Activated CD4-positive, alpha-beta T cell treated with anti-CD3 and anti-CD28 coated beads, Interleukin-2, amount 10 ng/mL, durations not matched to agents 24 days and 14 days (primary cell): ENCODE measurements at places on chromosomes 16 and 17.

GRCh38 chr17:73103641-73104335 lies 11.3 kb upstream of the SLC39A11 start:
- DNase-seq: no peak

DNA sequence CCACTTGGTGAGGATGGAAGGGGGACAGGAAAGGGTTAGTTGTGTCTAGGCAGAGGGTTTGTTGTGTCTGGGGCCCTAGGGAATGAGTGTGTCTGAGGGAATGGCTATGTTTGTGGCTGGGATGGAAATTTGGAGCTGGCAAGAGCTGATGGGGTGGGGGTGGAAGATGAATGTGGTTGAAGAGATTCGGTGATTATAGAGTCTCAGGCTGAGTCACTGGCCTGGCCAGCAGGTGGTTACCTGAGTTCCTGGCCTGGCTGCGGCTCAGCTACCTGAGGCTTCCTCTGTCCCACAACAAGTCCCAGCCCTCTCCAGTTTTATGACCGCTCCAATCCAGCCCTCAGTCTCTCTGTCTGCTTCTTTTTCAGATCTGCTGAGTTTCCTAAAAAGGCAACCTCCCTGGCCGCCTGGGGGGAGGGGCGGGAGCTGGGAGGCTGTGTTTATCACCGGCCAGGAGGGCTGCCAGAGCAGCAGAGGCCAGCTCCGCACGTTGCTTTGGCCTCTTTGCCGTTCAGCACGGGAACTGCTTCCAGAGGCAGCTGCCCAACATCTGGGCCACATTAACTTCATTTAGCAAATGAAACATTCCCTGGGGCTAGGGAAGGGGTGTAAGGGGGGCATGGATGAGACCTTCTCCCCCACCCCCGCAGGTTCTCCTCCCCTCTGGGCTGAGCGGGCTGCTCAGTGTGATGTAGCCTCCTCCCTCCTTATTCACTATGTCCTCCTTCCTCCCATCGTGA lies 21.8 kb downstream of the ITGB3 start:
- no peak for DNase-seq

- no peak for DNase-seq
These were observed 102.9 kb upstream of the NPEPPS start for GRCh38 chr17:47427985-47428384.

GRCh38 chr16:57588831-57589230 lies 39.6 kb upstream of the ADGRG1 start:
- DNase-seq: no peak

- no peak for DNase-seq
These were observed 41.7 kb upstream of the IL34 start for GRCh38 chr16:70604407-70605282.

- DNase-seq: no peak
These were observed 263.8 kb upstream of the TNRC6C start for GRCh38 chr17:77694391-77695363.

DNA sequence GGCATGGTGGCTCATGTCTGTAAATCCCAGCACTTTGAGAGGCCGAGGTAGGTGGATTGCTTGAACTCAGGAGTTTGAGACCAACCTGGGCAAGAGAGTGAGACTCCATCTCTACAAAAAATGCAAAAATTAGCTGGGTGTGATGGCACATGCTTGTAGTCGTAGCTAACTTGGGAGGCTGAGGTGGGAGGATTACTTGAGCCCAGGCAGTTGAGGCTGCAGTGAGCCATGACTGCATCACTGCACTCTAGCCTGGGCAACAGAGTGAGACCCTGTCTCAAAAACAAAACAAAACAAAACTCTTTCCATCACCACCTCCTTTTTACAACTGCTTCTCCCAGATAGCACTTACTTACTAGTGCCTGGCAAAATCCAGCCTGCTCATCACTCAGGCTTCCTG lies 214.0 kb downstream of the ZFHX3 start:
- no peak for DNase-seq

DNA sequence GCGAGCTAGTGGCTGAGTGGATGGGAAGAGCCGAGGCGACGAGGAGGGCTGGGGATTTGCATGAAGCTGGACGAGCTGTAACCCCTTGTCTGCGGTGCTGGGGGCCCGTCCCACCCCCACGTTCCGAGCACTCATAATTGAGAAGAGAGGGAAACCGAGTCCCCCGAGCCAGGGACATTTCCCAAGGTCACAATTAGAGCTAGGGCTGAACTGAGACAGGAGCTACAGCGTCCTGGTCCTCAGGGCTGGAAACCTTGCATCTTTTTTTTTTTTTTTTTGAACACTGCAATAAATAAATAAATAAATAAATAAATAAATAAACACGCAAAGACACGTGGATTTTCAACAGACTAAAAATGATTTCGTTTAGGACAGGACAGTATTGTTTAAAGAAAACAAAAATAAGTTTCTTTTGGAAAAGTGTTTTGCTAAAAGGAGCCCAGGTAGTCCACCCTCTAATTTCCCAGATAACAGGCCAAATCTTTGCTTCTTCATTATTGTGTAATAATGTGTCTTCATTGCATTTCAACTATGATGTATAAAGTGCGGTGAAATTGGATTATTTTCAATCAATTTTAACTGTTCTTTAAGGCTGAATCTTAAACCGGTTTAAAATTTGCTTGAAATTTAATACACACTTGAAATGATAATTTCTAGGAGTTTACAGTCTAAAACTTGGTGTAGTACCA lies 992 bp downstream of the GDPD1 start:
- DNase-seq: no peak

DNA sequence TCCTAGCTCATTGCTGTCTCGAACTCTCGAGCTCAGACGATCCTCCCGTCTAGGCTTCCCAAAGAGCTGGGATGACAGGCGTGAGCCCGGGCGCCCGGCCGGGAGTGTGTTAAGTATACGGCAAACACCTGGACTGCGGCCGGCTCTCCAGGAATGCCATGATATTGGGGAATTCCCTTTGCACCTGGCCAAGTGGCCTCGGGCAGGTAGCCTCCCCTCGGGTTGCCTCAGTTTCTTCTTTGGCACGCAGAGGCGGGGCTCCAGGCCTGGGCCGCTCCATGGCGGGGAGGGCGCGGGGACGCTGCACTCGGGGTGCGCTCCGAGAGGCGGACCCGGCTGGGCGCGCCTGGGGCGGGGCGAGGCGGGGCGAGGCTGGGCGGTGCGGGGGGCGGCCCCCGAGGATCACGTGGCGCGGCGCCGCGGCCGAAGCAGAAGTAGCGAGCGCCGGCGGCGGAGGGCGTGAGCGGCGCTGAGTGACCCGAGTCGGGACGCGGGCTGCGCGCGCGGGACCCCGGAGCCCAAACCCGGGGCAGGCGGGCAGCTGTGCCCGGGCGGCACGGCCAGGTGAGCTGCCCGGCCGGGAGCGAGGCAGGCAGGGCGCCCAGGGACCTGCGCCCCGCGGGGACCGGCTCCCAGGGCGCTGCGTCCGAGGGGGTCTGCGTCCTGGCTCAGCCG lies at the start of gene PLCG2:
TSS of gene PLCG2 (plus strand) at position 431 of the 675 bp plus-strand sequence. CDS start 6,699 bp downstream, outside the sequence.
- peak; percentile 95 for DNase-seq

DNA sequence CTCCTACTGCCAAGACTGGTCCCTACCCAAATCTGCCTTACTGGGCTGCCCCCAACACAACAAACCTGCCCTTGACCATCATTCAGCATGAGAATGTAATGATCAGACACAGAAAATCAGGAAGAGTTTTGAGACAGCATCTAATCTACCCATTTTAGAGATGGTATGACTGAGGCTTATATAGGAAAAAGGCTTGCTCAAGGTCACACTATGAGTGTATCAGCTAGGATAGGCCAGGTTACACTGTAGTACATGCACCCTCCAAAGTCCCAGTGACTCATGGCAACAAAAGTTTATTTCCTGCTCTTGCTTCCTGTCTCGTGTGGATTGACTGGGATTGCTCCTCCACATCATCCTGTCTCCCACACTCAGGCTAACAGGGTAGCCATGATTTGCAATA lies 27.9 kb downstream of the NLRC5 start:
- no peak for DNase-seq

DNA sequence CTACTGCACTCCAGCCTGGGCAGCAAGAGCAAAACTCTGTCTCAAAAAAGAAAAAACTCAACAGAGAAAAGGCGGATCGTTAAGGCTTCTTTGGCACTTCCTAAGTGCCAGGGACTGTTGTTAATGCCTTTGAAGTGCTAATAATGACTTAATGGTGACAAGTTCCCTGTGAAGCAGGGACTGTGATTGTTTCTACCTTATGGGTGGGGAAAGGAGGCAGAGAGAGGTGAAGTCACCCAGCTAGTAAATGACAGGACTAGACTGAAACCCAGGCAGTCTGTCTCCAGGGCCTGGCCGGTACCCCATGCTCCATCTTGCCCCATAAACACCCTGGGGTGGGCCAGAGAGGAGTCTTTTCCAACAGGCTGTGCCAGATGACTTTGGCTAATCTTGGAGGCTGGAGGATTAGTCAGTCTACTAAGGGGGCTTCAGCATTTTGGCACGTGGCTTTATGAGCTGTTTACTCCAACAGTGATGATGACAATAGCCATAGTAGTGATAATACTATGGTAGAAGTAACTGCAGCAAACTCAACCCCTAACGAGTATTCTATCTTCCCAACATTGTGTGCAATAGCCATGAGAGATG lies 26.9 kb downstream of the ABCC1 start:
- DNase-seq: no peak

DNA sequence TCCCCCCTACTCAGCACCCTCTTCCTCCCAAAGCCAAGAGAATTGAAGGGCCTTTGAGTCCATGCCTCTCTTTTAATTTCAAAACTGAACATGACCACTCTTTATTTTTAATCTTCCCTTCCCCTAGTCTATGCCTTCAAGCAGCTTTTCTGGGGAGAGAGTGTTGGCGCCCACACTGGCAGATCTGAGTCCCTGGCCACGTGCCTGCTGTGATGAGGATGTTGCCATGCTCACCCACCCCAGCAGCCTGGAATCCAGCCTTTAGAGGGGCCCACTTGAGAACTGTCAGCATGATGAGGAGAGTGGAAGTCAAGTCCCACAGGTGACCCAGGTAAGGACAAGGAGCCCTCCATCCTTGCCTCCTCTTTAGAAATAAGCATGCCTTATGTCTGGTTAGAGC lies 20.3 kb upstream of the CACNG3 start:
- DNase-seq: no peak

- no peak for DNase-seq
These were observed 136.7 kb downstream of the XYLT1 start for GRCh38 chr16:17334096-17334495.

- no peak for DNase-seq
These were observed 41.6 kb downstream of the USP10 start for GRCh38 chr16:84741340-84741830.

- no peak for DNase-seq
These were observed 3.3 kb upstream of the RSAD1 start for GRCh38 chr17:50475362-50475761.

DNA sequence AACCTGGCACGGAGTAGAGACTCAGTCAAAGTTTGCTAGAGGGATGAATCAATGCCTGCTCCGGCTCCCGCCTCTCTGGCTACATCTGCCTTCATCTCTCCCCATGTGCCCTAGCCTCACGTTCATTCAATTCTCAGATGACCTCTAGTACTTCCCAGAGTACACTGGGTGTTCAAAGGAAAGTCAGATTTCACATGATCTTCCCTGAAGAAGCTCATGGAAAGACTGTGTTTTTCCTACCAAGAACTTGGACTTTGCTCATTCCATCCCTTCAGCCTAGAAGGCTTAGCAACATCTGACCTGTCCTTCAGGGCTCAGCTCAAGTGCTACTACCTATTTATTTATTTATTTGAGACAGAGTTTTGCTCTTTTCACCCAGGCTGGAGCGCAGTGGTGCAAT lies 11.1 kb upstream of the TNK1 start:
- no peak for DNase-seq

DNA sequence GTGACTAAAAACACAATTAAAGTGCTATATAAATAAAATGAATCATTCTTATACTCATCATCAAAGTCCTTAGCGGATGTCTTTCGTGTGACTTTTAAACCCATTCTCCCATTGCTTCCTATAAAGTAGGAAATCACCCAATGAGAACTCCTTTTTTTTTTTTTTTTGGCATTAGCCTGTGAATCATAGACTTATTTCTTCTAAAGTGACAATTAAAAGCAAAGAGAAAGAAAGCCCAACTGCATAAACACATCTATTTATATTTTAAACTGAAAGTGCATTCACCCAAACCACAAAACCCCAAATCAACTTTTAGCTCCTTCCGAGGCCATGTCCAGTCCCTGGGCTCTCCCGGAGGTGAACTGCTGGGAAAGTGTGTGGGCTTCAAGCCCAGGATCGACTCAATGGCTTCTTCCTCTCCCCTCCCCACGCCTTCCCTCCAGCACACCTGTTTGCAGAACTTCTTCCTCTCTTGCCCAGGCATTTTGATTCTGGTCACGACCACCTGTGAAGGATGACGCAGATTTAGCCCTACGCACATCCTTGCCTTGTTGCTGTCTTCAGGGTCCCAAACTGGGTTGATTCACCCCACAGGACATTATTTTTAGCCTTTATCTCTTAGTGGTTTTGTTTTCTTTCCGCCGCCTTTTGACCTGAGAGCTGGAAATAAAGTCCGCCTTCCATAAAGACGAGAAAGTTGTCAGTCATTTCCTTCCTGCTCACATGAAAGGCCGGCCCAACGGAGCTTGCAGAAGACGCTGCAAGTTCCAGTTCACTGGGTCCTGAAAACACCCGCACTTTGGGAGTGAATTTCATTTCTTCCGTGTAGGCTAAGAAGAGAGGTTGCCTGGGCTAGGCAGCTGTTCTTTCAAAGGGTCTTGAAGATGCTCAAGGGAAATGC lies 166.8 kb downstream of the MAP2K6 start:
- DNase-seq: peak; percentile 60

DNA sequence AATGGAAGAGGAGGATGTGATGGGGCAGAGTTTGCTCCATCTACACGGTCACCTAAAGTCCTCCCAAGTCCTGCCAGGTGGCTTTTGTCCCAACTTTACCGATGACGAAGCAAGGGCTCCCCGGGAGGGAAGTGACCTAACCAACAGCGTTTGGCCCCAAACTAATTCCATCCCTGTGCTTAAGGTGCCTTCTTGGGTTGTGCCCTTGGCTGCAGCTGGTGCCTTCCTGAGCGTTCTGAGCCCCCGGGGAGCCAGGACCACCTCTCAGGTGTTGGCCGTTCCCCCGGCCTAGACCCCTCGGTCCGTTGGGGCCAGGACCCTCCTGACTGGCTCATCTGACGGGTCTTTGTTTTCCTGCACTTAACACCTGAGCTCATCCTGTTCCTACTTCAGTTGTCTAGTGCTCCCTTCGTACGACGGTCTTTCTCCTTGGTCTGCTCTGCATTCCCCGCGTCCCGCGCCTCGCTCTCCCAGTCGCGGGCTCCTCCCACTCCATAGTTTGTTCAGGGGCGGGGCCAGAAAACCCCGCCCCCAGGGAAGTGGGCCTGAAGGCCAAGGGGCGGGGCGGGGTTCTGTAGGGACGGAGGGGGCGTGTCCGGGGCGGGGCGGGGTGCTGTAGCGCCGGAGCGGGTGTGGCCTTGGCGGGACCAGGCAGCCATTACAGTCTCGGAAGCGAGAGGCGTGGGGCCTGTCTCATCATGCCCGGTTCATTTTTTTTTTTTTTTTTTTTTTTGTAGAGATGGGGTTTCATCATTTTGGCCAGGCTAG lies 822 bp upstream of the ZSCAN10 start:
- peak; percentile 97 for DNase-seq
